Right ventricle myocardium inferior (tissue), 1 donor: ENCODE measurements at places on chromosomes 2 and 18.

GRCh38 chr2:162072181-162072702 lies 1.8 kb downstream of the DPP4 start:
- no peak for DNase-seq

- no peak for DNase-seq
Observed at GRCh38 chr2:163121483-163121882, 282.9 kb upstream of the KCNH7 start.

DNA sequence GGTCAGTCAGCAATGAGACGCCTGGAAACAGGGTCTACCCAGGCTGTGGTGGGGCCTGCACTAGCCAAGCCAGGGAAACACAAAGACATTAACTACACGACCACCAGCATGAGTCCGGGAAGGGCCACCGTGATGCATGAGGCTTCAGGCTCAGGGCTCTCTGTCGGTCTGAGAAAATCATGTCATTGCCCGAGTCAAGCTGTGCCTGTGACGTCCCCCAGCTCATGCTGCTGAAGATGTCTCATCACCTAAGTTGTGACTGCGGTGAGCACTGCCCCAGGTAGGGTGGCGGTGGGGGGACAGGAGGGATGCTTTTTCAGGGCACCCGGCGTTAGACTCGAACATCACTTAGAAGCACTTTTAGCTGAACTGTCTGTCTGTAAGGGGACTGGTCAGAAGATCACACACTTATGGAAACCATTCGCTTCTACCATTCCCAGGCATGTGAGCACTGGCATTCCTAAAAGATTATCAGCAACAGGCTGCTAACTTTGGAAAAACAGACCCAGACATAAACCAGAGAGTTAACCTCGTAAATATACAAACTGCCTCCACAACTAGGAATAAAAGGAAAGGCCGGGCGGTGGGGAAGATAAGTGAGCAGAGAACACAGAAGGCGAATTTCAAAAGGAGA lies 234.5 kb downstream of the HDAC4 start:
- DNase-seq = no peak

GRCh38 chr2:122530814-122531213 lies 775.4 kb downstream of the TSN start:
- DNase-seq = no peak

DNA sequence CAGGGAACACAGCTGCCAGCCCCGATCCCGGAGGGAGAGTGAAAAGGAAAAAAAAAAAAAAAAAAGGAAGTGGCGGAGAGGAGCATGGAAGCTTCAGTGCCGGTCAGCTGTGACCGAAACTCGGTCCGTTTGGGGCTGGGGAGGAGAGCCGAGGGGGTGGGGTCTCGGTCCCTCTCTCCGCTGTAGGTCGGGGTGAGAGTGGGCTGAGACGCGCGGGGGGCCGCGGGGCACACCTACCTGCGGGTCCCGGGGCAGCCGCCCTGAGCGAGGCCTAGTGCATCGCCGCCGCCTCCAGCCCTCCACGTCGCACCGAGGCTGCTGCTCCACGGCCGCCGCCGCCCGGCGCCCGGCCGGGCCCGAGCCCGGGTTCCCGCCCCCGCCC lies 536 bp downstream of the VPS54 start:
- DNase-seq = peak; percentile 85

DNA sequence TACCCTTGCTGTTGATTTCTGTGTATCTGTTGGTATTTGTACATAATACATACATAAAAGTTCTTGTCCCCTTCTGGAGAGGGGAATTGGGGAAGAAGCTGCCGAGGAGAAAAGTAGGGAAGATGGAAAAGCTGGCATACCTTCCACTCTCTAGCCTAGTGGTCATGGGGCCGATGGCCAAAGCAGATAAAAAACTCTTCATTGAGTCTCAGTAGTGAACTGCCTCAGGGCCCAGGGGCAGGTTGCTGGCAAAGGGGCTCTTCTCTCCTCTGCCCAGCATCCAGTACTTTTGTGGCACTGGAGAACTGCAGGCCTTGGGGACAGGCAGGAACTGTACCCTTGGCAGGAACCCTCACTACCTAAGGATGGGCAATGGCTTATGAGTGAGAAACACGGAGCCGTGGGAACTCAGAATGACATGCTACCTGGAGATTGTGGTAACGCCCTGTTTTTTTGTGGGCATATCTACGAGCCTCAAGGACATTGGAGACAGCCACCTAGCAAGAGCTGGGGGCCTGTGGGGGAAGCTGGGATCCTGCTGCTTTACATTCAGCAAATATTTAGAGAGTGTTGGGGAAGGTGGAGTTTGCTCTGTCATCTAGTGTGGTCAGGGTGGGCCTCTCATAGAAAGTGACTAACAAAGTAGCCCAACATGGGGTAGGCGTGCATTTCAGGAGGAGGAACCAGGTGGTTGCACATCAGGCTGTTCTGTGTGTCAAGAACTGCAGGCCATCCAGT lies 22.6 kb upstream of the ITGB6 start:
- DNase-seq = no peak

GRCh38 chr18:58649966-58650816 lies 21.1 kb upstream of the MALT1 start:
- DNase-seq = no peak

- DNase-seq = no peak
Observed at GRCh38 chr2:58376592-58376991, 135.5 kb upstream of the FANCL start.
